ENCODE measurements at places on chromosomes 7 and 10.

- no peak for DNase-seq
Observed at GRCh38 chr7:136441835-136442234, 426.6 kb upstream of the CHRM2 start.

DNA sequence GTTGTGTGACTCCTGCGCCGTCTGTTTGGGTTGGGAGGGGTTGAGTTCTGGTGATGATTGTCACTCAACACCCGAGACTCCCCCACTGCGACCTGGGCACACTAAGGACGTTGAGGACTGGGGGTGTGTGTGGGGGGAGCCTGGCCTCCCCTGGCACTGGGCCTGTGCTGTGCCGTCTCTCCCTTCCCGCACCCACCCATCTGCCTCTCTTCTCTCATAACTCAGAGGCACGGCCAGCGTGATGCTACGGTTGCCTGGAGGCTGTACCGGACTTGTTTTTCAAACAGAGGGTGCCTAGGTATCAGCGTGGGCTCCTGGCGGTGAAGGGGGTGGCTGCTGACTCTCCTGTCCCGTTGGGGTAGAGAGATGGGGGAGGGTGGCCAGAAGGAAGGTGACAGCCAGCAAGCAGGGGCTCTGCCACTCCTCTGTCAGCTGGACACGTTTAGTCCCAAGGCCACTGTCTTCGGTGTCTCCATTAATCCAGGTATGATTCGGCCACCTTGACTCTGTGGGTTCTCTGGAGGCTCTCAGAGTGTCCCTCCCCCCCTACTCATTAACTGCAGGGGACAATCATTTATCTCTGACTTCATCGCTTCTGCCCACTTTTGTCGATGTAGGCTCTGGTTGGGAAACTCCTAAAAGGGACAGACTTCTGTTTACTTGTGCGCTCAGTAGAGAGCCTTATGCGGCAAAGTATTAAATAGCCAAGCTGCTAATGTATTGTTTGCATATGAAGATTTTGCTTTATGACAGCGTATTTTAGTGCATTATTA, 56.5 kb upstream of the PFKFB3 start:
- DNase-seq = no peak

DNA sequence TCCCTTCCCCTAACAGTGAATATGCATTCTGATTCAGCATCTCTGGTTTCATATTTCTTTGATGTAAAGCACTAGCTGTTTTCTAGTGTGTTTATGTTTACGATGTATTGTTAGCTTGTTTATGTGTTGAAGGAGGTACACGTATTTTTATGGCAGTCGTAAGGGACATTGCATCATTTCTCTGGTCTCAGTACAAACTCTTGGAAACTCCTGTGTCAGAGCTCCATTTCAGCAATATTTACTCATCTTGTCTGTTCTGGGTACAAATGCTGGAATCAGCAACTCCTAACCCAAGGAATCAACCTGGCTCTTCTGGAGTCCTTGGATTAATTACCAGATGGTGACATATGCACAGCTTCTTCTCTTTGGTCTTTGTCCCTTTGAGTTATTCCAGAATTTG, 270.0 kb upstream of the PLXDC2 start:
- DNase-seq = no peak

DNA sequence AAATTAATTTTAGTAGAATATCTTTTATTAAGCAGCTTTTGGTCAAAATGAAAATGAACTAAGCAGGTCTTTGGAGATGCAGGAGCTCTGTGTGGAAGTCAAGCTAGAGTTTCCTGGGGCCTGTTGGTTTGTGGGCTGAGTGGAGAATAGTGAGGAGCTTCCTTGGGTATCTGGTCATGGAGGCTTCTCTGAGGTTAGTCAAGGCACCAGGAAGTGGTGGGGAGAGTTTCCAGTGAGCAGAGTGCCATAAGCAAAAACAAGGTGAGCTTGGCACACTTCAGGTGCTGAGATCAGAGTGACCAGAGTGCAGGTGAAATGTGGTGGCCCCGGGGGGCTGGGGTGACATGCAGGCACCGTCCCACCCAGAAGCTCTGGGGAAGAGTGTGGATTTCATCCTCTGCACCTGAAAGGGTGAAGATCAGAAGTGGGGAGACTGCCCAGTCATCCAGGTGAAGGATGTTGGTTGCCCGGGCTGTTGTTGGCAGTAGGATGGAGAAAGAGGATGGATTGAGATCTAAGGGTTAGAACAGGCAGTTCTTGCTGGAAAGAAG, 77.4 kb downstream of the WDR37 start:
- no peak for DNase-seq

DNA sequence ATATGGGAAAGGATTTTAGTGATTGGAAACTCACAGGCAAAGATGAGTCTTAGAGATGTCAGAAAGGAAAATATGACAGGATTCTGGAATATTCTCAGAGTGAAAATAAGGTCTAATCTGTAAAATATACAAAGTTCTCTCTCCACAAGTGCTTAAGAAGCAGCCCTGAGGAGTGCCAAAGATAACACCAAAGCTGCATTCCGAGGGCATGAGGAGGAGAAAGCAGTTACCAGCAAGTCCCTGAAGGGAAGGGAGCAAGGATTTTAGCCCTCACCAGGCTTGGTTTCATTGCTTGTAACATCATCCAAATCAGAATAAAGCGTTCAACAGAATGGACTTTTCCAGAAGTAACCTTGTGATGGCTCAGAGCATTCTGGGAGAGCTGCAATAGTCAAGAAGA, 31.4 kb upstream of the DLX6 start:
- DNase-seq = no peak

GRCh38 chr10:84842593-84842992, 514.2 kb downstream of the CCSER2 start:
- DNase-seq = no peak

DNA sequence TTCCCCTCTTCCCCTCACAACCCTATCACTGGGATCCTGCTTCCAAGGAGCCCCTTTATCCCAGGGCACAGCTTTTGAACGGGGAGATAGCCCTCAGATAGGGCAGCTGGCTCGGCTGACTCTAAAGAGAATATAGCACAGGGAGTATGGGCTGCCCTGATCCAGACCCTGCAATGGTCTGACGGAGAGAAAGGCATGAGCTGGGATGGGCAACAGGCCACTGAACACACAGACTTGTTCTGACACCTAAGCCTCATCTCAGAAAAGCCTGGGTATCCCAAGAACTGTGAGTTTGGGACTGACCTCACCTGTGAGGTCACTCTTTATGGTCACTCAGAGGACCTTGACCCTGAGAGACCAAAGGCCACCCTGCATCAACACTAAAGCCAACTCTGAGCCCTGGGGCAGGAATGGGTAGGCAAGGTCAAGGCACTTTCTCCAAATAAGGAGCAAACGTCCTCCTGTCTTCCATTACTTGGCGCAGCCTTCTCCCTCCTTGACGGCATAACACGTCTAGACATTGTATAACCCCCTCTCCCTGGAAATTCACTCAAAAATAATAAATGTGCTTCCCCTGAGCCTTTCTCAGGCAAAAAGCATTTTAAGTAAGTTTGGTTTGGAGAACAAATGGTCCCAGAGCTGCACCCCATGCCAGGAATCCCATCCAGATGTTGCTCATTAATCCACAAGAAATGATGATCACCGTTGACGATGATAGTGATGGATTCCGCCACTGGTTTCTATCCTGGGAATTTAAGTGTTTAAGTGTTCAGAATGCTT, 8.2 kb upstream of the LRRC18 start:
- no peak for DNase-seq

GRCh38 chr10:86234107-86234506, 132.5 kb downstream of the GRID1 start:
- DNase-seq = no peak

GRCh38 chr7:117828825-117829224, 44.4 kb downstream of the CTTNBP2 start:
- DNase-seq = no peak

GRCh38 chr10:104072786-104073185, 12.9 kb downstream of the COL17A1 start:
- no peak for DNase-seq

GRCh38 chr10:114393482-114393881, 10.8 kb downstream of the AFAP1L2 start:
- no peak for DNase-seq

DNA sequence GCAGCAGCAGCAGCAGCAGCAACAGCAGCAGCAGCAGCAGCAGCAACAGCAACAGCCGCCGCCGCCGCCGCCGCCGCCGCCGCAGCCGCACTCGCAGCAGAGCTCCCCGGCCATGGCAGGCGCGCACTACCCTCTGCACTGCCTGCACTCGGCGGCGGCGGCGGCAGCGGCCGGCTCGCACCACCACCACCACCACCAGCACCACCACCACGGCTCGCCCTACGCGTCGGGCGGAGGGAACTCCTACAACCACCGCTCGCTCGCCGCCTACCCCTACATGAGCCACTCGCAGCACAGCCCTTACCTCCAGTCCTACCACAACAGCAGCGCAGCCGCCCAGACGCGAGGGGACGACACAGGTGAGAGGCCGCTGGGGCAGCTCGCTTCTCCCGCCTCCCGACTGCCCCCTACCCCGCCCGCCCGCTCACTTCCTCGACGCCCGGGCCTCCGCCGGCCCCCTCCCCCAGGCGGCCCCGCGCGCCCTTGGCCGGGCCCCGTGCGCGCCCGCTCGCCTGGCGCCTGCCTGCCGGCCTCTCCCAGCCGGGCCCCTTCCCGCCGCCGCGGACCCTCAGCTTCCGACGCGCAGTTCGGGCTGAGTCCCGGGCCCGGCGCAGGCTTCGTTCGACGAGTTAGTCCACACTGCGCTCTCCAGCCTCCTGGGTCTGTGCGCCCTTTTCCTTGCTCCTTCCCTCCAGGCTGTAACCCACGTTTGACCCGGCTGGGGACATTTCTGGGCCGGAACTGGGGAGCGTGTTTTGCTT, 882 bp downstream of the DLX6 start:
- no peak for DNase-seq

- no peak for DNase-seq
Observed at GRCh38 chr10:89335226-89335625, 7.4 kb downstream of the IFIT3 start.

DNA sequence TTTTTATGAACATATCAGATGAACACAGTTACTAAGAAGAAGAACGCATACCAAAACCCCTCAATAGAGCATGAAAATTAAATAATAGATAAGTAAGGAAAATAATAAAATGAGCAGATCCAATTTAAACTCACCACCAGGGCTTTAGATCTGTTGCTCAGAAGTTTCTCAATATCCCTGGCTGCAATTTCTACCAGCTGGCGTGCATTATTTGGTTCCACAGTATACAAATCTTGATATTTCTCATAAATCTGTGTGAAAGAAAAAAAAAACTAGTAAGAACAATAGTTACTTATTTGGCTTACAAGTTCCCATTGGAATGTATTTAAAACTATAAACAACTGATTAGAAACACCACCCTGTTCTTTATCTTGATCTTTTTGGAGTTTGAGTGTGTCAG, 108.6 kb downstream of the CACNA2D1 start:
- DNase-seq = no peak

DNA sequence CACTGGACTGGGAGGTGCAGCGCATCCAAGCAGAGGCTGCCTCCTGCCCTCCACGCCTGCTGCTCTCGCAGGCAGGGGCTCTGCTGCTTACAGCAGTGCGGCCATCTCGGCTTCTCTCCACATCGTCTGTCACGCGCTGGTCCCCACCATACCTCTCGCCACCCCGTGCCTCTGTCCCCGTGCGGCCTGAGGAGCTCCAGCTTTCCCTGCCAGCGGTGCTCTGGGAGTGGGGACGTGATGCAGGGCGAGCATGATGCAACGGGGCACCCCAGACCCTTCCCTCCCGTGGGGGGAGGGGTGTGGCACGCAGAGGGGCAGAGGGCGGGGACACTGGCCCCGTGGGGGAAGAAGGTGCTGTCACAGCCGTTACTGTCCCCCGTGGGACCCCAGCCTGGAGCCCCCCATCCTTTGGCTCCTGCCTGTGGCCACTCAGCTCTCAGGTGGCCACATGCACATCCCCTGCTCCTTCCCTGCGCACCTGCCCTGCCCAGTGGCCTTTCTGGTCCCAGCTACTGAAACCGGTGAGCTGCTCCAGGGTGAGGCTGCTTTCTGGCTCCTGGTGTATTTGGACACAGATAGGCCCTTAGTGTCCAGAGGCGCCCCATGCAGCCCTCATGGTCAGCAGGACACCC, 9.0 kb downstream of the GET4 start:
- no peak for DNase-seq

DNA sequence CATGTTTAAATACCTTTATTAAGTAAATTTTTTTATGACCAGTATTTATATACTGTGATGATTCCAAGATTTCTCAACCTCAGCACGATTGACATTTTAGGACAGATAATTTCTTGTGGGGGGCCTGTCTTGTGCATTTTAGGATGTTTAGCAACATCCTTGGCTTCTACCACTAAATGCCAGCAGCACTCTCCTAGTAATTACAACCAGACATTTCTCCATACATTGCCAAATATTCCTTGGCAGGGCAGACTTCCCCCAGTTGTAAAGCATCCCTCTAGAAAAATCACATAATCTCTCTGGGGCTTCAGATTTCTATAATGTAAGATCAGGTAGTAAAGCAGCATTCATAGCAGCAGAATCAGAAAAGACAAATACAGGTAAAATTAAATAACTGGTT, 7.8 kb upstream of the LIPM start:
- DNase-seq = no peak

DNA sequence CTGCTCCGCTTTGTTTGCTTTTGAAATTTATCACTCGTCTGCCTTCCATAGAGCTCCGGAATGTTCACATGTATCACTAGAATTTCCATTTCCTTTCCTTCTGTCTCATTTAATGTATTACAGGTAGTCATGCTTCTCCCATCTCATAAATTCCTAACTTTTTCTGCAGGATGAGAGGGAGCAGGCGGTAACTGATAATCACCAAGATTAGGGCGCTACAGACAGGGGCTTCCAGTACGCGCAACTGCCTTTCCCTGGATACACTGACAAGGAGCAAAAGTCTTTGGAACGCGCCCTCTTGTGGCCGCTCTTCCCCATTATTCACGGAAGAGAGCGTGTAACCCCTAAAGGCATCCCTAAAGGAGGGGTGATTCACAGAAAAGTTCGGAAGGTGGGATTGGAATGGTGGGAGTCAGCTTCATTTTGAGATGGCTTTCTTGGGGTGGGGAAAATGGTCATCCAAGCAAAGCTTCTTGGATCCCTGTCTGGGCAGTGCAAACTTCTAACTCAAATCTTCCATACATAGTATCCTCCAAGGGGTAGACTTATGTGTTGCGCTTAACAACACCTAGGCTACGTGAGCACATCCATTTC, 6.5 kb downstream of the INHBA start:
- no peak for DNase-seq

GRCh38 chr10:27611744-27612550, 107.8 kb downstream of the RAB18 start:
- no peak for DNase-seq

- no peak for DNase-seq
Observed at GRCh38 chr10:45080331-45080730, 79.6 kb downstream of the ZNF22 start.

GRCh38 chr7:111954474-111955381, 251.5 kb downstream of the DOCK4 start:
- no peak for DNase-seq

DNA sequence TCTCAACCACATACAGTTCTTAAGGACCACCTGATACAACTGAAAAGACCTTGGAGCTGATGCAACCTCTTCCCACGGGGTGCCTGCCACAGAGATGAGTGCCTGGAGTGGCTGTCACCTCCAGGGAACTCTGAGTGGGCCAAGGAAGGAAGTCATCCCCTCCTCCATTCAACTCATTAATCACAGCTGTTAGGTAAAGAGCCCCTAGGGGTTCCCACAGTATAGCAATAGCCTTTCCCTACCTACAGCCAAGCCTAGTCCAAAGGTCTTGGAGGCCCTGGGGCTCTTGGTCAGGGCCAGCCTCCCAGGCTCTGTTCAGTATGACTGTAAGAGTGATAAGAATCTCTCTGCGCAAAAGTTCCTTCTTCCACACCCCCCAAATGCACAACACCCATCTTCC, 70.4 kb upstream of the NFE2L3 start:
- no peak for DNase-seq
